ENCODE measurements at places on chromosomes 13 and 19. TPM values are rescaled to one million over a fixed set of nuclear protein-coding genes. Genes with fewer than 3 reads are reported as not detected.

- no peak for DNase-seq
These were observed 60.6 kb upstream of the C13orf46 start for GRCh38 chr13:114034481-114034891.

DNA sequence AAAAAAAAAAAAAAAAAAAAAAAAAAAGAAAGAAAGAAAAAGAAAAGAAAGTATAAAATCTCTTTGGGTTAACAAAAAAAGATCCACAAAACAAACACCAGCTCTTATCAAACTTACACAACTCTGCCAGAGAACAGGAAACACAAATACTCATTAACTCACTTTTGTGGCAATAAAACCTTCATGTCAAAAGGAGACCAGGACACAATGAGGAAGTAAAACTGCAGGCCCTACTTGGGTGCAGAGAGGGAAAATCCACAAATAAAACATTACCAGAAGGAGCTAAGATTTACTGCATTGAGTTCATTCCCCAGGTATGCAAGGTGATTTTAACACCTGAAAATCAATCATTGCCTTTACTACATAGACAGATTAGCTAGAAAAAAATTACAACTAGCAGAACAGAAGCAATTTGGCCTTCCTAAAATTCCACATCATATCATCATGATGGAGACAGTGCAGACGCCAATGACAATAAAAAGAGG is 9.6 kb upstream of the CEACAM5 start:
- peak; percentile 51 for DNase-seq

DNA sequence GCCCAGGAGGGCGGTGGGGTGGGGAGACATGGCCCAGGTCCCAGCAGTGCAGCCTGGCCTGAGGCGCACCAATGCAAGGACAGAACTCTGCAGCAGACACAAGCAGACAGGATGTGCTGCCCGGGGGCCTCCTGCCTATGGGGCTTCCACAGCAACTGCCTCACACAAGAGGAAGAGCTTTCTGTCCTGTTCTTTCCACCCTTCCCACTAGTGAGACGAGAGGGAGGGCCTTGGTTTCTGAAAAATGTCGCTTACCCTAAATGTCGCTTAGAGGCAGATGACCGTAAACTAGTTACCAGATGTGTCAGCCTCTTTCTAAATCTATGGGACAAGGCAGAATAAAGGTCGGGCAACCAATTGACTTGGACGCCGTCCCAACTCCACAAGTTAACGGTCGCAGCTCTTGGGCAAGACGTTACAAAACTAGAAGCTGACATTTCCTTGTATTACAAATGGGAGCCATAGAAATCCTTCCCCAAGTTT is at the start of gene LAIR1:
LAIR1 (minus strand) TSS at position 157 of the 483 bp plus-strand sequence; CDS start at position 30, 127 bp downstream.
- DNase-seq: no peak

DNA sequence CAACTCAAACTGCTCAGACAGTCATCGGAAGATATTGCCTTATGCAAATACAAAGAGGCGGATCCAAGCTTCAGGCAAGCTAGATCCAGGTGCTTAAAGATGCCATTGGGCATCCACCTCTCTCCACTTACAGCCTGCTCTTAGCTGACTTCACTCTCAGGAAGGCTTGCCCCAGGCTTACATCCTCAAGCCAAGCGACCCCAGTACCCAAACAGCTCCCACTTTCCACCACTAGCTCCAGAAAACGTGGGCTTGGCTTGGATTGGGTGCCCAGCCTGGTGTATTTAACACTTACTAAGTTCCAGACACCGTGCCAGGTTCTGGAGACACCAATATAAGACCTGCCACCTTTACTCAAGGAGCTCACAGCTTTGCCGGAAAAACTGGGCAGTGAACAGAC is 142.1 kb upstream of the VSTM2B start:
- no peak for DNase-seq

- no peak for DNase-seq
These were observed 475.6 kb downstream of the COG6 start for GRCh38 chr13:40130871-40131636.

DNA sequence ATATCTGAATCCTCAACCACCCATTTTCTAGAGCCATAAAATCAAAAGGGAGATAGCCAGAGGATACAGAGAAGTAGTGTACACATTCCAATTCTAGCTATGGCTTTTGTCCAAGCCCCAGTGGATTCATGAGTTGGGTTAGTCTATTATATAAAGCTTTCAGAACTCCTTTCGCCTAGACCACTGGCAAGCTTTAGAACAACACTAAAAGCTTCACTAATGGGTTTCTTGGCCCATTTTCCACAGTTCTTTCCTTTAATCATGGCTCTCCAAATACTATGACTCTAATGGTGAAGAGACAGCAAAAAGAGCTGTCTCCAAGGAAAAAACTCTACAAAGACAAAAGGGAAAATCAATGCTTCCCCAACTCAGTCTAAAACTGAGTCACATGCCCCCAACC is 48.2 kb upstream of the SLITRK5 start:
- no peak for DNase-seq

DNA sequence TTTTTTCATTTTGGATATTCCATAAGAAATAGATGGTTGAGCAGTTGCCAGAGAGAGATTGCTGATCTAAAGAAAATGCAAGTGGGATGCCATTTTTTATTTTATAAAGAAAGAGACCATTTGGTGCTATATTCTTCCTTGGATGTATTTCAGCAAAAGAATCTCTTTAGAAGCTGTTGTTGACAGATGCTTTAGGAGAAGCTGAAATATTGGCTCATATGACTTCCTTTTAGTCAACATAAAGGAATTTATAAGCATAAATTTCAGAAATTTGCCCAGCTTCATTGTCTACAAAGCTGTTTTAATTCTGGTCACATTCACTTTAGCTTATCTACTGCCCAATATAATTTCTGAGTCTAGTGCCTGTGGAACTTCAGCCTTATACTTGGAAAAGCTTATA is 36.9 kb downstream of the POLR1D start:
- no peak for DNase-seq

DNA sequence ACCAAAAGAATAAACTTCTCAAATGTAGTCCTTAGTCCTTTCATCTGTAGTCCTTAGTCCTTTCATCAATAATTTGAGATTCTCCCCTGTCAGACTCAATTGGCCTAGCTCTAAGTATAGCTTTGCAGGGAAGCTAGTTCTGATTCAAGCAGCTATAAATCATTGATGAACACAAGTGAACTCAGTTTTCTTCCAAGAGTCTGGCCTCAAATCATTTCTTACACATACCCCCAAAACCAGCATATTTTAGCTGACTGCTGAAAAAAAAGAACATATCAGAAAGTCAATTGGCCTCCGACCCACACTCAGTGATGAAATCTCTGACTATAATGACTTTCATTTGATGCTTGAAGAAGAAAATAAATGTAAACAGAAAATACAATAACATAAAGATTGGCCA is 64.9 kb downstream of the TNFSF11 start:
- no peak for DNase-seq

GRCh38 chr19:35000338-35000646 is 169 bp downstream of the GRAMD1A start:
- no peak for DNase-seq

DNA sequence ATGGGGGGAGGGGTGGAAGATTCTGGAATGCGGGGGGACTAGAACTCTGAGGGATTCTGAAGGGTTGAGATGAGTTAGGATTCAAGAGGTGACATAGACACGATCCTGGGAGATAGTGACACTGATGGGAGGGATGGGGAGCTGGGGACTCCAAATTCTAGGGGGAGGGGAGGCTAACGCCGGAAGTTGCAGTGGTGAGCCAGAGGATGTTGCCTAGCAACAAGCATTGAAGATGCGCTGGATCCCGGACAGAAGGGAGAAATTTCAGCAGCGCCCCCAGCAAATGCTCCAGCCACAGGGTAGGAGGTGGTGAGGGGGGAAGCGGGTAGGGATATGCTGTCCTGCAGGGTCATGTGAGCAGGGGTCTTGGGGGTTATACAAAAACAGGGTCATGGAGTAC is 6.9 kb upstream of the LTBP4 start:
- DNase-seq: no peak

- no peak for DNase-seq
These were observed 52.8 kb downstream of the ZNF823 start for GRCh38 chr19:11685676-11686650.

- no peak for DNase-seq
These were observed 137.6 kb downstream of the GPC6 start for GRCh38 chr13:93364166-93364565.

- no peak for DNase-seq
These were observed 115.8 kb downstream of the DIAPH3 start for GRCh38 chr13:60047918-60048317.

- peak; percentile 70 for DNase-seq
These were observed 7.5 kb upstream of the OR10H5 start for GRCh38 chr19:15779756-15780476.

GRCh38 chr13:46519182-46519581 is 33.8 kb upstream of the LRCH1 start:
- DNase-seq: no peak

- DNase-seq: peak; percentile 34
These were observed 65.1 kb upstream of the ARHGEF7 start for GRCh38 chr13:111049791-111050538.

DNA sequence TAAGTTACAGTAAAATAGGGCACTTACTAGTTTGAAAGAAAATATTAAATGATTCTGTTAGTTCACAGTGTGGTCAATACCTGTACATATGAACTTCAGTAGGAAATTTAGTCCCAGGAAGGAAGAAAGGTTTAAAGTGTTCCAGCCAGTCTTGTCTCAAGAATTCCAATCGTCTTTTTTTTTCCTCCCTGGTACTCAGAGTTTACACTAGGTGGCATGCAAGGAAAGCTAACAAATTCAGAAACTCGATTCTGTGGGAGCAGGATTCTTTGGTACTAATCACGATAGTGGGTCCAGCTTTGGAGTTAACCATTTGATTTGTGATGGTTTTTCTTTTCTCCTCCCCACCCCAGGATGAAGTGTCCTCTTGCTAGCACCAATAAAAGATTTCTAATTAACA is 43.6 kb downstream of the POLR1D start:
- DNase-seq: no peak

GRCh38 chr19:3868770-3869456 is at the start of gene ZFR2:
ZFR2 (minus strand) TSS chr19:3869038; CDS start chr19:3869017, 21 bp downstream.
- no peak for DNase-seq

GRCh38 chr19:46240693-46241092 is 11.2 kb downstream of the IGFL1 start:
- DNase-seq: no peak

GRCh38 chr13:46383383-46383782 is 3.7 kb downstream of the RUBCNL start:
- no peak for DNase-seq

DNA sequence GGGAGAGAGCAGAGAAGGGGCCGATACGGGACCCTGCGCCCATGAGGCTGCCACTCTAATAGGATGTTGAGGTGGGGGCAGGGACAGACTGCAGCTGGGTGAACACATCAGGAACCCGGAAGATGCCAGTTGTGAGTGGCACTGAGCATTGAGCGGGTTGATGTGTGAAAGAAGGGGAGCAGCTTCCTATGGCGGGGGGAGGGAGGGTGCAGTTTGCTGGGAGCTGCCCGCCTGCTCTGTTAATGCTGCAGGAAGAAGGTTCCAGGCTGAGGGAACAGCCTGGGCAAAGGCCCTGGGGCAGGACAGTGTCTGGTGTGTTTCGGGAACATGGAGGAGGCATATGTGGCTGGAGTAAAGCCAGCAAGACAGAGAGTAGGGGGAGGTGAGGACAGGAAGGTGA is 29.8 kb downstream of the DNM2 start:
- DNase-seq: peak; percentile 75

DNA sequence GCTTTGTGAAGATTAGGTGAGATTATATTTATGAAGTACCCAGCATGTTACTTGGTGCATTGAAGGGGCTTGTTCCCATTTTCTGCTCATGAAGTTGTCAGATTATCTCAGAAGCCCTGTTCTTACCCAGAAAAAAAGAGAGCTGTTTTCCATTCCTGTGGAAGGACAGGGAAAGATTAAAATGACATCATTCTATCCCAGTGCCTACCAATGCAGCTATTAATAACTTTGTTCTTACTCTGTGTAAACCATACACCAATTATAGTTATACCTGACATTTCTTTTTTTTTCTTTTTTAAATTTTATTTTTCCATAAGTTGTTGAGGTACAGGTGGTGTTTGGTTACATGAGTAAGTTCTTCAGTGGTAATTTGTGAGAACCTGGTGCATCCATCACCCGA is 18.6 kb downstream of the ZNF507 start:
- no peak for DNase-seq

DNA sequence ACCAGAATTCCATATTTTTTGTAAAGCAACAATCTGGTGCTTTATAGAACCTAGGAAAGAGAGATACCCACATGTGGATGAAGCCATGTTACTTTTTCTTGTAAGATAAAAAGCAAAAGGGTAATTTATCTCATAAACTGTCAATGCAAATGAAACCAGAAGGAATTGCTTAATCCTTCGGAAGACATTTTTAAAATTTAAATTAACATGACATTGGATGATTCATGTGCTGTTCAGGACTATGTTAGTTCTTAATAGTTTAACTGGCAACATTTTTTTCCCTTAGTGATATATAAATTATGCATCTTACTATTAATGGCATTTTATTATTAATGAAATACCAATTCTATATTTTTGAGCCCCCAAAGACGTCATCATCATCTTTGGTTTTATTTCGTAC is 25.8 kb upstream of the IGLON5 start:
- DNase-seq: no peak

MUC16 gene
- total RNA-seq: not detected

UQCRFS1 gene
- 93.6 TPM for total RNA-seq

ANKLE1 gene
- 0.44 TPM for total RNA-seq

SLC7A1 gene
- total RNA-seq: 62.8 TPM

CEACAM1 gene
- 510 TPM for total RNA-seq

RUBCNL gene
- total RNA-seq: 25.6 TPM

WDR87 gene
- total RNA-seq: not detected

CBY2 gene
- not detected for total RNA-seq

NOVA2 gene
- total RNA-seq: 1.1 TPM

DENND1C gene
- 2.5 TPM for total RNA-seq

TMEM145 gene
- total RNA-seq: 0.24 TPM

KLK8 gene
- total RNA-seq: not detected

FARP1 gene
- total RNA-seq: 39.1 TPM

PCDH17 gene
- 2.4 TPM for total RNA-seq

MATK gene
- total RNA-seq: 1.2 TPM

ZNF665 gene
- 2.2 TPM for total RNA-seq

VSTM2B gene
- total RNA-seq: not detected

CDC42EP5 gene
- total RNA-seq: 601 TPM

CYP4F8 gene
- not detected for total RNA-seq

SPRY2 gene
- 83.3 TPM for total RNA-seq

ZNF154 gene
- total RNA-seq: 0.67 TPM

ETV2 gene
- total RNA-seq: 1.9 TPM

BAX gene
- total RNA-seq: 223 TPM

HSPB6 gene
- 23.6 TPM for total RNA-seq

ZSWIM9 gene
- total RNA-seq: 9.7 TPM

CGB5 gene
- not detected for total RNA-seq

APOE gene
- 36.3 TPM for total RNA-seq

SOX21 gene
- total RNA-seq: not detected

CACNA1A gene
- 6.1 TPM for total RNA-seq

All from colonic mucosa (tissue), 4 donors.